ENCODE measurements at places on chromosomes 7 and 10. TPM values are rescaled to one million over a fixed set of nuclear protein-coding genes. Genes with fewer than 3 reads are reported as not detected.

The ELOVL3 gene
- not detected for total RNA-seq

The SLC26A3 gene
- total RNA-seq: not detected

The SYT15B gene
- not detected for total RNA-seq

The LRRD1 gene
- not detected for total RNA-seq

The SEMA3E gene
- total RNA-seq: not detected

The LRRTM3 gene
- not detected for total RNA-seq

The TAS2R3 gene
- total RNA-seq: 1.0 TPM

DNA sequence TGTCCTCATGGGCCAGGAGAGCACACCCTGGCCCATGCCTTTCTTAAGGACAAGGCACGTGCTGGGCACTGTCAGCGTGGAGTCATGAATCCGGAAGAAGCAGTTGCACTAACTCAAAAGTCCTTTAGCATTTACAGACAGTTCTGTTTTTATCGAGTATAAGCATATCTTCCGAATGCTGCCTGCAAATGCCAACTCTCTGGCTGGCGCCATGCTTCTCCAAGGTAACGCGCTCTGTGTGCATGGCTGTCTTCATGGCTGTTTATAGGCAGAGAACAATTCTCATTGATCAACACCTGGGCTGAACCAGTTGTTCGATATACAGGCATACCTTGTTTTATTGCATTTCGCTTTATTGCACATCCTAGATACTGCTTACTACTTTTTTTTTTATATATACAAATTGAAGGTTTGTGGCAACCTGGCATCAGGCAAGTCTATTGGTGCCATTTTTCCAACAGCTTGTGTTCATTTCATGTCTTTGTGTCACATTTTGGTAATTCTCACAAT is 28.0 kb upstream of the ZNRF2 start:
- H3K36me3 ChIP-seq: no peaks in the 10 kb centered on the region
- no peak overlapping the region for H3K4me3 ChIP-seq
- H3K27ac ChIP-seq: no peak overlapping the region

DNA sequence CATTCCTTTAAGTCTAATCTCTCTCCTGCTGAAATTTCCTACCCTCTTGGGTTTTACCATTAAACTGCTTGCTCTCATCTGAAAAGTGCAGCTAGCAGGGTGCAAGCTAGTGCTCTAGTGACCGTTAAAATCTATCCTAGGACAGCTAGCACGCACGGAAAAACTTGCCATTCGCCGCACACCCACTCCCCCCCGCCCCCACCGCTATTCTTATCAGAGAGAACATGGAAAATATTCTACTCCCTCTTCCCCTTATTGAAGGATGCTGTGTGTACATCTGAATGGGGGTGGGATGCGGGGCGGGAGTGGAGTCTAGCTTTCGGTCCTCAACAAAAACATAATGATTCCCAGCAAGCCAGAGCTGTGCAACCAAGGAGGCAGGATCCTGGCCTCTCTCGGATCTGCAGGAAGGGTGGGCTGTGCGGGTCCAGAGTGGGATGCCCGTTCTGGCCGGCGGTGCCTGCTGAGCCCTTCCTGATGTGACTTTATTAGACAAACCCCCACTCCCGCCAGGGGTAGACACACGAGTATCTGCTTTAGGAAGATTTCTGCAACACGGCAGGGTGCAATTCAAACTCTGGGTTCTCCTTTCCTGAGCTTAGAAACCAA is 1.1 kb upstream of the ADRA2A start:
- no peaks in the 10 kb centered on the region for H3K27me3 ChIP-seq
- H3K4me1 ChIP-seq: no peaks in the 10 kb centered on the region
- H3K4me3 ChIP-seq: no peak overlapping the region
- H3K36me3 ChIP-seq: no peaks in the 10 kb centered on the region

- DNase-seq: no peak
- H3K36me3 ChIP-seq: no peaks in the 10 kb centered on the region
Measured at GRCh38 chr10:102316421-102316820, 71.1 kb downstream of the GBF1 start.

GRCh38 chr10:70751991-70752390 is 33.2 kb downstream of the TBATA start:
- no peak for DNase-seq
- H3K27ac ChIP-seq: no peak overlapping the region
- no peaks in the 10 kb centered on the region for H3K36me3 ChIP-seq
- no peaks in the 10 kb centered on the region for H3K4me1 ChIP-seq
- H3K27me3 ChIP-seq: no peaks in the 10 kb centered on the region
- no peak overlapping the region for H3K4me3 ChIP-seq

GRCh38 chr10:128709686-128710085 is 583.5 kb upstream of the MKI67 start:
- no peak overlapping the region for H3K27ac ChIP-seq
- H3K4me1 ChIP-seq: no peaks in the 10 kb centered on the region
- H3K27me3 ChIP-seq: no peaks in the 10 kb centered on the region
- no peak for DNase-seq

GRCh38 chr10:19944911-19945663 is 128.9 kb downstream of the PLXDC2 start:
- H3K27ac ChIP-seq: no peak overlapping the region
- no peaks in the 10 kb centered on the region for H3K36me3 ChIP-seq
- no peaks in the 10 kb centered on the region for H3K27me3 ChIP-seq

- no peak overlapping the region for H3K27ac ChIP-seq
- H3K27me3 ChIP-seq: no peaks in the 10 kb centered on the region
- H3K36me3 ChIP-seq: no peaks in the 10 kb centered on the region
- H3K4me3 ChIP-seq: no peak overlapping the region
- no peak for DNase-seq
- H3K4me1 ChIP-seq: no peaks in the 10 kb centered on the region
Measured at GRCh38 chr7:133470-133869, 58.9 kb upstream of the FAM20C start.

DNA sequence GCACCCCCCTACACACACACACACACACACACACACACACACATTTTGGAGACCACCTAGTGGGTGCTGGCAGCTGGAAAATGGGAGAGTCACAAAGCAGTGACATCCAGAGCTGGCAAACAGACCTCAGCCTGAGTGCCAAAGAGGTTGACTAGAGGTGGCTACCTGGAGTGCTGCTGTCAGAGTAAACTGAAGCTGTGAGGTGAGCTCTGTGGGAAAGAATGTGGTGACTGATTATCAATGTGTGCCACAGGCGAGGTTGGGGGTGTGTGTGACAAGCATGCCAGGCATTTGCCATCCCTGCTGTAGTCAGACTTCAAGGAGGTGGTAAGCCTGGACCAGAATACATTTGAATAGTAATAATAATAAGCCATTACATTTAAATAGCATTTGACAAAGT is 120.6 kb downstream of the SLIT1 start:
- no peak for DNase-seq
- no peaks in the 10 kb centered on the region for H3K27me3 ChIP-seq
- no peaks in the 10 kb centered on the region for H3K4me1 ChIP-seq
- H3K4me3 ChIP-seq: no peak overlapping the region
- H3K36me3 ChIP-seq: no peaks in the 10 kb centered on the region

GRCh38 chr10:118537623-118538022 is 57.8 kb downstream of the PRLHR start:
- no peaks in the 10 kb centered on the region for H3K36me3 ChIP-seq
- no peak overlapping the region for H3K4me3 ChIP-seq
- no peak for DNase-seq
- no peak overlapping the region for H3K27ac ChIP-seq

DNA sequence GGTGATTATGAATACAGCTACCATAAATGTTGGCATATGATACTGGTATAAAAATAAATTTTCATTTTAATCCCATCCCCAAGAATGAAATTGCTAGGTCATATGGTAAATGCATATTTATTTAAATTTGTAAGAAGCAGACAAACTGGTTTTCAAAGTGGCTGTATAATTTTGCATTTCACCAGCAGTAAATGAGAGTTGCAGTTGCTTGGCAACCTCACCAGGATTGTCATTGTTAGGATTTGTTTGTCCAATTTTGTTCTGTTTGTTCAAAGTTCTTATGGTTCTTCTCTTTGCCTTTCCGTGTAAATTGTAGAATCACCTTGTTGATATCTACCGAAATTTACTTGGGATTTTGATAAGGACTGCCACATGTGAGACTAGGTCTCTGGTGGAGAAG is 237.4 kb downstream of the OTUD1 start:
- no peaks in the 10 kb centered on the region for H3K27me3 ChIP-seq
- no peak overlapping the region for H3K27ac ChIP-seq
- H3K4me1 ChIP-seq: no peaks in the 10 kb centered on the region
- no peak overlapping the region for H3K4me3 ChIP-seq
- H3K36me3 ChIP-seq: no peaks in the 10 kb centered on the region

DNA sequence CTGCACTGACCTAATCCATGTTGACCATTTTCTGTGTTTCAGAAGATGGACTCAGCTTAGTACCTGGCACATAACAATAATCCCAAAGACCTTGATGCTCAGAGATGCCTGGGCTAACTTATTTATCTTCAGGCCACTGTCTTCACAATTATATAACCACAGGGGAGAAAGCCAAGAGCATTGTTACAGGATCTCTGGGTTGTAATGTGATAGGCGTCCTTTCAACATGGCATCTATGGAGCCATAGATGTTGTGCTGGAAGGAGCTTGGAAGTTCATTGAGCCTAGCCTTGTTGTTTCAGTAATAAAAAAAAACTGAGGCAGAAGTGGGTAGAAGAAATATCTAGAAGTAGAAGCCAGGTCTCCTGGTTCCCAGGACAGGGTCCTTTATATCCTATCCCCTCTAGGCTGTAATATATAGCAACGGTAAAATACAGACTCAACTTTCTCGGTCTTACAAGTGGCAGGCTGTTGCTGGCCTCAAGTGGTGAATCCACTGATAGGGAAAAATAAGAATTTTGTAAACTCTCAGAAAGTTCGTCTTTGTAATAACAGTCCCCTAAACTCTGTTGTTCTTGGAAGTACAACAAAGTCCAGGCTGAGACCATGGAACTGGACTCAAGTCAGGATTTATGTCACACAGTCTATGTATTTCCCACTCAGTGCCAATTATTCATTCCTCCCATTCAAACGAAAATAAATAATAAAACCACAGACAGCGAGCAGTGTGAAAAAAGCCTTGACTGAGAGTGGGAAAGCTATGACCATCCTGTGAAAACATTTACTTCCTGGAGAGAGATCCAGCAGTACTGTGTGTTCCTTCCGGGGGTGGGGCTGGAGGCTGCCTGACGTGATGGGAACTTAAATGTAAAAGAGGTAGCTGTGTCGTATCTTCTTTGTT is 277.6 kb downstream of the REEP3 start:
- no peaks in the 10 kb centered on the region for H3K36me3 ChIP-seq
- no peaks in the 10 kb centered on the region for H3K27me3 ChIP-seq
- H3K4me1 ChIP-seq: no peaks in the 10 kb centered on the region

DNA sequence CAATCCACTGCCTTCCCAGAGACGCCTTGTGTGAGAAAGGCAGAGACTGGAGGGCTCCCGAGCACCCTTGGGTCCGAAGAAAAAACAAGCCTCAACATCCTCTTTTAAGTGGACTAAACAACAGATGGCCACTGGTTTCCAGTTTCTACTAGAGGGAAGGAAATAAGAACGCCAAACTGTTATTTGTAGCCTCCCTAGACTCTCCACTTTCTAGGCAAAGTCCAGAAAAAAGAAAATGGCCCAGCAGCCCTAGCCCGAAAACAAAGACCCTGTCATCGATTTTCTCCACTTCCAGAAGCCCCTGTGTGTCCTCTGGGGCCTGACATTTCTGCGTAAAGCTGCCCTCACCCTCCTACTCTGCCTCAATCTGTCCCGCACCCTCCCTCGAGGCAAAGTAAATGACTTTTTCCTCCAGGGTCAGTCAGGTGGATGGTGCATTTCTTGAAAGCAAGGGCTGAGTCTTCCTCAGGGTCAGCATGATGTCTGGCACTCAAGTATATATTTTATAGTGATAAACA is 6.0 kb downstream of the RGS10 start:
- no peak overlapping the region for H3K4me3 ChIP-seq
- no peak overlapping the region for H3K27ac ChIP-seq
- peaks cover 44% of the 10 kb centered on the region for H3K4me1 ChIP-seq
- H3K36me3 ChIP-seq: no peaks in the 10 kb centered on the region
- DNase-seq: no peak
- H3K27me3 ChIP-seq: no peaks in the 10 kb centered on the region

GRCh38 chr10:23535381-23535780 is 96.5 kb downstream of the OTUD1 start:
- no peak overlapping the region for H3K27ac ChIP-seq
- no peak overlapping the region for H3K4me3 ChIP-seq
- no peaks in the 10 kb centered on the region for H3K36me3 ChIP-seq
- H3K4me1 ChIP-seq: no peaks in the 10 kb centered on the region

- H3K27me3 ChIP-seq: no peaks in the 10 kb centered on the region
- H3K27ac ChIP-seq: no peak overlapping the region
- peaks cover 10% of the 10 kb centered on the region for H3K4me1 ChIP-seq
- no peak for DNase-seq
- no peaks in the 10 kb centered on the region for H3K36me3 ChIP-seq
Measured at GRCh38 chr7:105905910-105906568, 29.6 kb upstream of the ATXN7L1 start.

GRCh38 chr7:106010331-106010730 is 47.3 kb downstream of the CDHR3 start:
- H3K4me3 ChIP-seq: no peak overlapping the region
- no peak overlapping the region for H3K27ac ChIP-seq
- no peaks in the 10 kb centered on the region for H3K27me3 ChIP-seq
- no peak for DNase-seq

DNA sequence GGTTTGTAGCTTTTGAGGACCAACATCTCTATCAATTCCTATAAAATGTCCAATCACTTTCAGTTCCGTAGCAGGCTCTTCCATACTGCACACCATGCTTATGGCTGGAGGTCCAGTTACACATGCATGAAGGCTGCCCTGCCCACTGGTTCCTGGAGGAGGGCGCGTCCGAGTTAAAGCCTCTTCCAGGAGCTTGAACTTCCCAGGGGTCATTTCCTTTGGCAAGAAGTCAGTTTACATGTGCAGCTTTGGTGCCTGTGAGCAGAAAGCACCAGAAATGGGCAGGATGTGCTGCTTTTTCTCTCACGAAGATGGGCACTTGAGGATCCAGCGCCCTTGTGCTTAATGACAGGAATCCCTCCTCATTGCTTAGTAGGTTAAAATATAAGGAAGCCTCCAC is 17.6 kb upstream of the PHYH start:
- peaks cover 2% of the 10 kb centered on the region for H3K36me3 ChIP-seq
- no peak overlapping the region for H3K27ac ChIP-seq
- DNase-seq: no peak
- no peaks in the 10 kb centered on the region for H3K27me3 ChIP-seq
- no peak overlapping the region for H3K4me3 ChIP-seq

Data from Karpas-422 (cell line).